ENCODE measurements at places on chromosomes 7 and 10.

- no peak for DNase-seq
Observed at GRCh38 chr7:24779283-24779655, 22.0 kb upstream of the GSDME start.

DNA sequence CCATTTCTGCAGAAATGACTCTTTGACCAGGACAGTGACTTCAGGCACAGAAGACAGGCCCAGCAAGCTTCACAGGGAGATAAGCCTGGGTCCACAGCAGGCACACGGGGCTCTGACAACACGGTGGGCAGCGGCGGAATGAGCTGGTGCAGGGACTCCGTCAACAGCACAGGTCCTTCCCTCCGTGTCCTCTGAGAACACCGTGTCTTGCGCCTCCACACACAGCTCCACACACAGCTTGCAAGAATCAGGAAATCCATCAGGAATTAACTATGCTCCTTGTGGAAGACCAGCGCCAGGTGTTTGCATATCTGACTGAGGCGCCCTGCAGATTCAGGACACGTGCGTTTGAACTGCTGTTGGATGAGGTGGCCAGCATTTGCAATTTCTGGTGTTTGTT is 39.6 kb downstream of the TCERG1L start:
- no peak for DNase-seq

DNA sequence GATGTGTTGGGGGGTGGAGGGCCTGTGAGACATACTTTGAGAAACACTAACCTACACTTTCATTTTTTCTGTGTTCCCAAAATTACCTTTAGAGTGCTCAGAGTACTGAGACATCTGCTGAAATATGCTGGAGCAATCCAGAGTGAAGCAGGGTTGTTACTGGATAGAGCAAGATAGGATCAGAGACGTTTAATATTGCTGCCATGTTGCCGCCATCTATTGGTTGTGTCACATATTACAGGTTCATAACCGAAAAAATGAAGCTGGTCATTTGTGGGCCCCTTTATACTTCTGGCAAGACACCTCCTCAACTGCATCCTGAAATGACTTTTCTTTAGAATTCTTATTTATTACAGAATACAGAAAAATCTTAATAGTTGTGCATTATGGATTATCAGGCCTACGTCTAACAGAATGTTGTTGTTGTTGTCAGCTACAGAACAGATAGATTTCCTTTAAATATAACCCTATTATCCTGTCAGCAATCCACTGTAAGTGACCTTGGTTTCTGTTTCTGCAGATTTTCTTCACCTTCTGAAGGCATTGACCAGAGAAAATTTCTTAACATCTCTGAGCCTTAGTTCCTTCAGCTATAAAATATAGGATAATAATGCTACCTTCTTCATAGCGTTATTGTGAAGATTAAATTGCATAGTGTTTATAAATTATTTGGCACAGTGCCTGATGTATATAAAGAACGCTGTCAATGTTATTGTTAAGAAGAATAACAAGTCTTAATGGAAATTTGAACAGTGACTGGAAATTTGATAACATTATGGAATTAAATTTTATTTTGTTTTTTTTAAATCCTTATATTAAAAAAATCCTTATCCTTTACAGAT is 16.2 kb upstream of the DLD start:
- peak; percentile 4 for DNase-seq

GRCh38 chr10:79496896-79497295 is 15.4 kb upstream of the EIF5AL1 start:
- no peak for DNase-seq

- no peak for DNase-seq
Observed at GRCh38 chr7:137147338-137147720, 196.2 kb downstream of the PTN start.

DNA sequence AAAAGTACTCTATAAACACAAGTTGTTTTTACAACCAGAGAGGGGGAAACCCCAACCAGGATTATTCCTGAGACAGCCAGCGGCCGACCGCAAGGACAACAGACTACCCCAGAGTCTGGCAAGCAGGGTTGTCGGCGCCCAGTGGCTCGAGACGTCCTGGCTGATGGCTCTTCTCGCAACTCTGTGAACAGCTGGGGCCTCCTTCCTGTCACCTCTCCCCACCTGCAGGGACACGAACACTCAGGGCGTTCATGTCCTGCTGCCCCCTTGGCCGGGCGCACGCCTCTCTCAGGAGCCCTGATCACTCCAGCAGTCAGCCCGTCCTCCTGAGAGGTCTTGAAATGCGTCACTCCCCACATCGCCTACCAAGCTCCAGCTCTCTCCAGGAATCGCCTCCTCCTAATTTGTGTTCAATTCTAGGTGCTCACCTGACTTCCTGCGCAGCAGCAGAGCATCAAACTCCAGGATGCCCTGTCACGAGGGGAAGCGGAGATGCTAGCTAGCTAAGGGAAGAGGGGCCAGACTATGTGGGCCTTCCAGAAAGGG is 66.4 kb upstream of the TNRC18 start:
- DNase-seq, result no peak

GRCh38 chr10:84205049-84205852 is 10.9 kb downstream of the CDHR1 start:
- no peak for DNase-seq

DNA sequence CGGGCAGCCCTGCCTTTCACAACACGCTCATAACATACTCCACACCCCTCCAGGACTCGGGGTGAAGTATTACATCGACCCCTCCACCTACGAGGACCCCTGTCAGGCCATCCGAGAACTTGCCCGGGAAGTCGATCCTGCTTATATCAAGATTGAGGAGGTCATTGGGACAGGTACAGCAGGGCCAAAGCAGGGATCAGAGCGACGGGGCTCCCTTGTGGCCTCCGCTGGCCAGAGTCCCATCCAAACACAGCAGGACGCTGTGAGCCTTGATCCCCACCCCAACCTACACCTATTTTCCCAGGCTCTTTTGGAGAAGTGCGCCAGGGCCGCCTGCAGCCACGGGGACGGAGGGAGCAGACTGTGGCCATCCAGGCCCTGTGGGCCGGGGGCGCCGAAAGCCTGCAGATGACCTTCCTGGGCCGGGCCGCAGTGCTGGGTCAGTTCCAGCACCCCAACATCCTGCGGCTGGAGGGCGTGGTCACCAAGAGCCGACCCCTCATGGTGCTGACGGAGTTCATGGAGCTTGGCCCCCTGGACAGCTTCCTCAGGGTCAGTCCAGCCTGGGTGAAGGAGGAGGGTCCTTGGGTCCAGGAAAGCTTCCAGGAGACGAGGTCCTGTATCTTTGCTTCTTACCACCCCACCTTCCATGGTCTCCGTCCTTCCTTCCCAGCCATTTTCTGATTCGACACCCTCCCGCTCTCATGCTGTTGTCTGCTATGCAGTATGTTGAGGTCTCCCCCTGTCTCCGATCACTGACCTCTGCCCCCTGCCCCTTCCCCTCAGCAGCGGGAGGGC is 13.5 kb downstream of the EPHB6 start:
- DNase-seq, result no peak

DNA sequence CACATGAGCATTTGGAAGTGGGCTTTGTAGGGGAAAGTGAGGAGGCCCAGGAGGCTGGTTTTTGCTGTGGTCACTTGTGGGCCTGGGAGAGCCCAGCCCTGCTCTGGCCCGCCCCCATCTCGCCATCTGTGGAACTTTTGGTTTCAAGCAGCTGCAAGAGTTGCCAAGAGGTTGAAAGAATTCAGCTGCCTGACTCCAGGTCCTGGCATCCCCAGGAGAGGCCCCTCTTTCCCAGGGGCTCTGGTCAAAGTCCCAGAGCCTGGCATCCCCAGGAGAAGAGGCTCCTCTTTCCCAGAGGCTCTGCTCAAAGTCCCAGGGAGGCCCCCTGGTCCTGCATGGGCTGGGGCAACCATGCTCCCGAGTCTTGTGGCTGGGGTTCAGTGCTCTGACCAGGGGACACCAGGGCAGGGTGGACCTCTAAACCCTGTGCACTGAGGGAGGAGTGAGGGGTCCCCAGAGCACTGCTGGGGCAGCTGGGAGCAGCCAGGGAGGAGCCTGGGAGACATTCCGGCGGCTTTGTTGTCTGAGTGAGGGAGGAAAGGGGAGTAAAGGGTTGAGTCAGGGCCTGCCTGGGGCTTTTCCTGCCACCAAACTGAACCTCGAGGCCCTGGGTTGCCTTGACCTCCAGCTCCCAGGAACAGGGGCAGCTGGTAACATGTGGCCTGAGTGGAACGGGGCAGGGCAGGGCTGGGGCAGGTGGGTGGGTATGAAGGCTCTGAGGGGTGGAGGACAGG is 27.7 kb upstream of the CSGALNACT2 start:
- no peak for DNase-seq

DNA sequence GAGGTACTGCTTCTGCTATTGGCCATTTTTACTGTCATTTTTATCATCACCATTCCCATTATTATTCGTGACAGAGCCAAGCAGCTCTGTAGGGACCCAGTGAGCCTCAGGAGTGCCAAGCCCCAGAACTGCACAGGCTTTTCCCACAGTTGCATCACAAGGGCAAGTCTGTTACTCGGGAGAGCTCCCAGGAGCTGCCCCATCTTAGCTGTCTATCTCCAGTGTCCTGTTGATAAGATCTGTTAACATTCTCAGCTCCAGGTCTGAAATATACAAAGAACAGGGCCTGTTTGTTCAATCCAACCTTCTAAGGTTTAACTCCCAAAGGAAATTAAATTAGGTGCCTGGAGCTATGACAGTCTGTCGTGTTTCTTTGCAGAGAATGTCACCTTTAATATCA is 20.2 kb upstream of the TRIM8 start:
- no peak for DNase-seq

DNA sequence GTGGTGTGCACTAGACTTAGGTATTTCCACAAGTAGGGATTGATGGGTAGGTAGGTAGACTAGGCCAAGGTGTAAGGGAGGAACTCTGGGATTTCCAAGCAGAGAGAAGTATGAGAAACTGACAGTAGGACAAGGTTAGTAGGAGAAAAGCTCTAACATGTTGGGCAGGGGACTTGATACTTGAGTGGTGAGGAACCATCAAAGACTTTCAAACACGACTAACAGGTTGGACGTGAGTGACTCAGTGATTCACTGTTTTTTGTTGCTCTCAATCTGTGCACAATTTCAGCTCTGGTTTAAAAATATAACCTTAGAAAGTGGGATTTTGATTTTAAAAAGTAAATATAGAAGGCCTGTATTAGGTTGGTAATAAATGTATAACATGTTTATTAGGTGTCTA is 44.4 kb downstream of the KLHDC10 start:
- DNase-seq, result no peak

DNA sequence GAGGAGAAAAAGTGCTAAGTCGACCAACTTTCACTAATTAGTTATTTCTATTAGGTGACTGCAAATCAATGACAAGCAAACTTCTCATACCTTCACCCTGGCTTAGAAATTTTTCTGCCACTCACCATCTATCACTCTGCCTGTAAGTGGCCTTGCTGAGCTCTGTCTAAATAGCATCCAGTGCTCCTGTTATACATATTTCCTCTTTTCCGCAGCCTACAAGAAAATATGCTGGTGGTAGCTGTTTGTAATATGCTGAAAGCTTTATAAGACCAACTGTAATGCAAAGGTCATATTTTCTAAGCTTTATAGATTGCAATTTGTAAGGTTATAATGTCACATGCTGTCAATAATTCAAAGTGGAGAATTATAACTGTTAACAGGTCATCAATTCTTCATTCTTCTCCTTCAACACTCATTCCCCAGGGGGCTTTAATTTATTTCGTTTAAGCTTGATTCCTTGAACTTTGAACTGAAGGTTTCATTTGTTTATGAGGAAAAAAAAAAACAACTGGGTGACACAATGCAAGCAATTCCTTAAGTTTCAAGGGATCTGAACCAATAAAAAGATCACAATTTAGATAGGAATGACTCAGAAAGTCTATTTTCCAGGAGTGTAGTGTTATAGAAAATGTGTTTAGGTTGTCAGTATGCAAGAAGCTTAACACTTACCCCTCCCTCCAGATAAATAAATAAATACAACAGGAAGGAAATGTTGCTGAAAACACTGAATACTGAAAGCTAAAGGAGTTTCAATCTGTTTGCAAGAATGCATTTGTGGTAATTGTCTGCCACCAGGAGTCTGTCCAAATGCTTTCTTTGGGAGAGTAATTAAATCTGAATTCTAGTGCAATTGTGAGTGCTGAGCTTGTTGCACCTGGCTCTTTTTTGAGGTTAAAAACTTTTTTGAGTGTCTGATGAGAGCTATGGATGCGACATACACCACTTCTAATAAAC is 183.7 kb downstream of the SORCS1 start:
- no peak for DNase-seq

- peak; percentile 40 for DNase-seq
Observed at GRCh38 chr7:137606061-137606674, 240.6 kb downstream of the DGKI start.

GRCh38 chr10:114118514-114118913 is 55.5 kb downstream of the CCDC186 start:
- DNase-seq, result no peak

DNA sequence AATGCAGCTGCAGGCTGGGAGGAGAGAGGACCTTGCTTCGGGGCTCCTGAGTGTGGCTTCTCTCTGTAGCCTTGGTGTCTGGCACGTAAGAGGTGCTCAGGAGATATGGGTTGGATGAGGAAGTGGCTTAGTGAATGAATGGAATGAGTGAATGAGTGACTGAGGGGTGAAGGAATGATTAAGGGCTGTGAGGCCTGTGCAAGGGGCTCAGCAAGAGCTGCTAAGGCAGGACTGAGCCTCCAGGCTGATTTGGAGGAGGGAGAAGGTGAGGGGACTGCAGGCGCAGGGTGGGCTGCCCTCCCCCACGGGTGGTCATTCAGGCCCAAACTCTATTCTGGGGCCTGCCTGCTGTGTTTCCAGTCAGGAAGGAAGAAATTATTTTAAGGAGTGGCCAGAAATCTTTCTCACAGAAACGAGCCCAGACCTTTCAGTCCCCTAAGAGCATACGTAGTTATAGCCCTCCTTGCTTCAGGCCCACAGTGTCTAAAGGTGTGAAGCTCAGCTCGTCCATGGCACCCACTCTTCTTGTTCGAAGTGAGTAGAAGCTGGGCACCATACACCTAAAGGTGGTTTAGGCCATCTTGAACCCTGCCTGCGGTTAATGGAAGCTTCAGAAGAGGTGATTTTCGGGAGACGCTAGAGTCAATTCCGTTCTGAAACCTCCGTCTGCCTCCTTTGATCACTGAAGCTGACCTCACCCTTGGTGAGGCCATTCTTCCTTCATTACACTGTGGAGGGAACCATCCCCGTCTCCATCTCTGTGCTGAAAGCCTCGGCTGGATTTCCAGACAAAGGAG is 49.5 kb upstream of the SAMD8 start:
- DNase-seq, result no peak

DNA sequence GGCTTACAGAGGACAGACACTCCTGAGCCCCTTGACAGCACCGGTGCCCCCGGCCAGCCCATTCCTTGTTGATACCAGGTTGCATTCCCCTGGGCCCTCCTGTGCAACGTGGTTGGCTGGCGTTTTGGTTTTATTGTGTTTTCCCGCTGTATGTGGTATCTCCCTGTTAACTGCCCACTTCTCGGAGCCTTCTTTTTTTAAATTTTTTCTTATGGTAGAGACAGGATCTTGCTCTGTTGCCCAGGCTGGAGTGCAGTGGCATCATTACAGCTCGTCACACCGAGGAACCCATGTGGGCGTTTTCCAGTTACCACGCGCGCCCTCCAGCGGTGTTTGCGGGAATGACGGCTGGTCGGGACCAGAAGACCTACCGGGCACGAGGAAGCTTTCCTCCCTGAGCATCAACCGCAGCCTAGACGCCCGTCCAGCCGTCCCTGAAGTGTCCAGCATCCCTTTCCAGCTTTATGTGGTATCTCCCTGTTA is 16.9 kb upstream of the ZFAND2A start:
- no peak for DNase-seq

GRCh38 chr10:84811113-84811512 is 482.7 kb downstream of the CCSER2 start:
- DNase-seq, result no peak

Data from NCI-H2107 (cell line).